ENCODE measurements at places on chromosomes 6 and 20.

DNA sequence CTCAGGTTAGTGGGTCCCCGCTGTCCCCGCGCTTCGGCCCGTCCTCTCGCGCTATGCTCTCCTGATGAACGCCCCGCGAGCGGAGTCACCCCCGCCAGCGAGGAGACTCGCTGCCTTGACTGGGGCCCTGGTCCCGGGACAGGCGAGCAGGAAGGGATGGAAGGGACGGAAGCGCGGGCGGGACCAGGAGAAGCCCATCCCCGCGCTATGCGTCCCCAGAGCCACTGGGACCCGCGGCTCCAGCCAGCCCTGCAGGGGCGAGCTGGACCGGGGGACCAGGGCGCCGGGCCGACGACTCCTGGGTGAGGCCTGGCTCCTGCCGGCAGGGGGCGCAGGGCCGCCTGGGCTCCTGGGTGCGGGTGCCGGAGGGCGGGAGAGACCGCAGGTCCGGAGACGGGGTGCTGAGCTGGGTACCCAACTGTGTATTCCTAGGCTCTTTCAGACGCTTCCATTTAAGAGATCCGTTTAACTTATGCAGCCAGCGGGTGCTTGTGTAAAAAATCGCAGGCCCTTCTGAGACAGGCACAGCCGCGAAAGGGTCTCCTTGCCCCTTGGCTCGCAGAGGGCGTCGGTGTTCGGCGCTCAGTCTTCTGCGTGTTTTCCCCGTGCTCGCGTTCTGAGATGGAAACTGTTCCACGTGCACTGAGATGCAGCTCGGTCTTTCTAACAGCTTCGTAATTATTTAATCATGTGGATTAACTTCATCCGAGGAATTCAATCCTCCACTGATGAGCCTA is 580 bp upstream of the SYCP2 start:
- peak; percentile 59 for DNase-seq

DNA sequence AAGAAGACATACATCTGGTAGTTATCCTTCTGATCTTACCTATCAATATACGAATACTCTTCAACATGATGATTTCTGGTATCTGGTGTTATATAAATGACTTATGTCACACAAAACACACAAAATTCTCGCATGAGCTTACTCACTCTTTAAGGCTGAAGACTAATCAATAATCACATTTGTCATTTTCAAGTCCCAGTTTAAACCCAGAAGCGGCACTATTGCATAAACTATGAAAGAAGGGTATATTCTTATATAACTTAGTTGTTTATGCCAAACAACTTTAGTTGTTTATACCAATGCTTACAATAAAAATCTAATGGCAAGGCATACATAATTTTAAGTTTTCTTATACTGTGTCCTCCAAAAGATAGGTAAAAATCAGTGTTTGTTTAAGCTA is 293.1 kb downstream of the GRIK2 start:
- DNase-seq = no peak

- DNase-seq = no peak
These were observed 147.1 kb downstream of the EPHA7 start for GRCh38 chr6:93272211-93272610.

DNA sequence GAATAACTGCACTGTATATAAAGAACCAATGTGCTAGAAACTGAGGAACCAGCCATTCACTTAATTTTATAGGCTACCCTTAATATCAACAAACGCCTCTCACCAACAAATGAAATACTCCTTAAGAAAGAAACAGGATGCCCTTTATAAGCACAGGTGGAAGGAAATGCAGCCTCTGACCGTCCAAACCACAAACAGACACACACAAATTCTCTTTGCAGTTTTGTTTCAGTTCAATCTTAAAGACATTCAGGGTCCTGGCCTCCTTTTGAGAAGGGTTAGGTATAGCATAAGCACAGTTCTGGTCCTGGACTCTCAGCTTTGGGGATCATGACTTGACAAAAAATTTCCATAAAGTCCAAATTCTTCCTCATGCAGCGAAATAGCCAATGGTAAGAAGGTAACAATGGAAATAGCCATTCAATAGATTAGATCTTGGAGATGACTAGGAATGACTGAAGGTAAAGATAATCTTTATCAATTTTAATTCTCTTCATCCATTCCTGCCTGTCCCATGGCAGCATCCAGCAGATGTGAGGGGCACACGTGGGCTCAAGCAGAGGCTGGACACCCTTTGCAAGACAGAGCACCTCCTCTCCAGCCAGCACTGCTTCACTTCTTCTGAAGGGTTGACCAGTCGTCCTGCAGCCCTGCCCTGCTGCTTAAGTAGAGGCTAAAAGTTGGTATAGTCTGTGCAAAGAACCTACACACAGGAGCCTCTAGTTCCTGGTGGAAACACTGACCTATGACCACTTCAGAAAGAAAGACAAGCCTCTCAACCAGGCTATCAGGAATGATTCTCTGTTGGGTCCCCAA is 123.9 kb downstream of the CD83 start:
- no peak for DNase-seq
